SK-MEL-5 (cell line): ENCODE measurements at places on chromosomes 1 and 21. TPM values are rescaled to one million over a fixed set of nuclear protein-coding genes. Genes with fewer than 3 reads are reported as not detected.

DNA sequence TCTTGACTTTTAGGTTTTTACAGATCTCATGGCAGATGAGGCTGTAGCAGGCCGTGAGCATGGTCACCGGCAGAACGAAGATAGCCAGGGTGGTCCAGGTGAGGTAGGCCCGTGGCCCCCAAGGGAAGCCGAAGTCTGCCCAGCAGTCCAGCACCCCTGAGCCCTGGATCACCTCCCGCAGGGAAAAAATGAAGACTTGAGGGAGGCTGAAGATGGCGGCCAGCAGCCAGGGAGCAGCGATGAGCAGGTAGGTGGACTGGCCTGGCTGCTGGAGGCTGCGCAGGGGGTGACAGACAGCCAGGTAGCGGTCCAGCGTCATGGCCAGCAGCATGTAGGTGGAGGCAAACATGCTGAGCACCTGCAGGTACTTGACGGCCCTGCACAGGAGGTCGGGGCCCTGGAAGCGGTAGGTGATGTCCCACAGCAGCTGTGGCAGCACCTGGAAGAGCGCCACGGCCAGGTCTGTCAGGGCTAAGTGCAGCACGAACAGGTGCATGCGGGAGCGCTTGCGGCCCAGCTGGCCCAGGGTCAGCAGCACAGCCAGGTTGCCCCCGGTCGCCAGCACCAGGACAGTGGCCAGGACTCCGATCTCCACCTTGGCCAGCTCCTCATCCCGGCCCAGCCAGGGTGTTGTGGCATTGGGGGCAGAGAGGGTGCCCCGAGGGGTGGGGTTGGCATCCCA lies 856 bp downstream of the AVPR1B start:
- no peak for DNase-seq

- no peak for DNase-seq
Measured at GRCh38 chr1:33306653-33307493, 14.0 kb downstream of the A3GALT2 start.

DNA sequence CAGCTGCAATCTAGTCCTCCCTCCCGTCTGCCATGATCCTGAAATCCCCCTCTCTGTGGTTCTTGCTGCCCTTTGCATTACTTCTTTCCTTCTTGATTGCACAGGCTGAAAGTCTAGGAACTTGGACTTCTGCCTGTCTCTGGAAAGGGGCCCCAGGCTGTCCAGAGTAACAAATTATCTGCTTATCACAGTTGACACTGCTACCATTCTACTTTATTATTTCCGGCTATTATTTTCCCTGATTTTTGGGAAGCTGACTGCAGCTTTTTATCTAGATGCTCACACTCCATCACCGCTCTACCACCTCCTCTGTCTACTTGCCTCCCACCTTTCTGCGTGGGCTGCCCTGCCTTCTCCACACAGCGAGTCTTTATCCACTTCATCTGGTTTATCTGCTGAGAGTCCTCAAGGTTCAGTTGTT lies 202.1 kb upstream of the PLXNA2 start:
- no peak for DNase-seq

DNA sequence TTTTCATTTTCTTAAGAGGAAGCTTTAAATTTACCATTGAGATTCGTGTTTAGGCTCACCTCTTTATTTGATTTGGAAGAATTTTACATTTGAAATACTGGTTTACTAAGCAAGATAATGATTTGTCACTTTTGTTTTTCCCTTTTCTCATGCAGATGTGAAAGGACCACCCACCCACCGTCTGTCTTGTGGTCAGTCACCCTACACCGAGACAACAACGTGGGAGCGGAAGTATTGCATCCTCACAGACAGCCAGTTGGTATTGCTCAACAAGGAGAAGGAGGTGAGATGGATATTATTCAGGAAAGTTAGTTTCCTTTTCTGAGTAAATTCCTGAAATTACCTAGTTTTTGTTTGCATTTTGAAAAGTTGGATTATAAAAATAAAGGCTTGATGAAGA lies 189.5 kb downstream of the RASAL2 start:
- DNase-seq, result peak; percentile 52

The FLG2 gene
- not detected in 2 replicates for total RNA-seq

The INTS3 gene
- 63.2 and 77.5 TPM in 2 replicates for total RNA-seq

The CDK11A gene
- 4.4 and 6.7 TPM in 2 replicates for total RNA-seq

The RNU1-1 gene
- under 0.01 TPM in 1 of 2 replicates, not detected in the other for total RNA-seq

DNA sequence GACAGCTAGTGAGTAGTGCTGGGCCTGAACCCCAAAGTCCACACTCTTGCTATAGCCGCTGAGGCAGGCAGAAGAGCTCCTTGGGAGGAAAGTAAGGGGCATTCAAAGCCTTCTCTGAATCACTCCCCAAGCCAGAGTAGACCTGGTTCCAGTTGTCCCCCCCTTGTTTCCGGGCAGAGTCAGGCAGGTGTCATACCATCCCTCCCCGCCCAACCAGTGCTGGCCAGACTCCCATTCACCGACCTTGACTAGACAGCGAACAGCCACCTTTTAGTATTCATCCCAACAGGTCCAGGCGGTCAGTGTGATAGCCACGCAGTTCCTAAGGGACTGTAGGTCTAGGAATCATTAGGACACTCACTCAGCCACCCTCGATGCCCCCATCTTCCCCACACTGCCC lies 11.8 kb downstream of the CHRNB2 start:
- DNase-seq, result no peak

The FCAMR gene
- total RNA-seq, result not detected in 2 replicates

The SPOCD1 gene
- total RNA-seq, result 1.4 and 1.5 TPM in 2 replicates

DNA sequence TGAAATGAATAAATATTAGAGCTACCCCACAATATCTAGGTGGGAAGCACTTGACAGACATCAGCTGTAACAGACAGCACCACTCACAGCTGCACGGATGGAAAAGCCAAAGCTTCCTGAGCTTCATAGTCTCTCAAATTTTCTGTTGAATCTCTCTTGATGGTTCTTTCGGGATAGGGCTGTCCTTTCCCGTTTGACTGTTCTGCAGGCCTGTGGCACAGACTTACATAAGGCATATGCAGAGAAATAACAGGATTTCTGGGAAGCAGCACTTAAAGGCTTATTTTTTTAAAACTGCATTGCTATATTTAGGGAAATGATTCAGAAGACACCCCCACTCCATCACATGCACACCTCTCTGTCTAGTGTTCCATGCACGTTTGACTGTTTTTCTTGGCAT lies 77.5 kb downstream of the ZNF648 start:
- DNase-seq, result no peak

The WNT3A gene
- total RNA-seq, result not detected in 2 replicates

DNA sequence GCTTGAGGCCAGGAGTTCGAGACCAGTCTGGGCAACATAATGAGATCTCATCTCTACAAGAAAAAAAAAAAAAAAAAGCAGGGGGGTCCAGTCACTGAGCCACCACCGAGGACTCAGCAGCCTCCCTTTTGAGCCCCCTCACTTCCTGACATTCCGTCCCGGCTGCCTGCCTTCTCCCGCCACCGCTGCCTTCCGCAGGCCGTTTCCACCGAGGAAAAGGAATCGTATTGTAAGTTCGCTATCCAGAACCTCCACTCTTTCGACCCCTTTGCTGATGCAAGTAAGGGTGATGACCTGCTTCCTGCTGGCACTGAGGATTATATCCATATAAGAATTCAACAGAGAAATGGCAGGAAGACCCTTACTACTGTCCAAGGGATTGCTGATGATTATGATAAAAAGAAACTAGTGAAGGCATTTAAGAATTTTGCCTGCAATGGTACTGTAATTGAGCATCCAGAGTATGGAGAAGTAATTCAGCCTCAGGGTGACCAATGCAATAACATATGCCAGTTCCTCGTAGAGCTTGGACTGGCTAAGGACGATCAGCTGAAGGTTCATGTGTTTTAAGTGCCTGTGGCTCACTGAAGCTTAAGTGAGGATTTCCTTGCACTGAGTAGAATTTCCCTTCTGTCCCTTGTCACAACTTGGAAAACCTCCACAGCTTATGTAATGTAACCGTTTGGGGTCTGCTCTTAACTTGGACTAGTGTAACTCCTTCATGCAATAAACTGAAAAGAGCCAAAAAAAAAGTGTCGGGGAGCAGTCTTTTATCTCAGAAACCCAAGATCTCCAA lies 55.6 kb downstream of the GLUL start:
- DNase-seq, result no peak

DNA sequence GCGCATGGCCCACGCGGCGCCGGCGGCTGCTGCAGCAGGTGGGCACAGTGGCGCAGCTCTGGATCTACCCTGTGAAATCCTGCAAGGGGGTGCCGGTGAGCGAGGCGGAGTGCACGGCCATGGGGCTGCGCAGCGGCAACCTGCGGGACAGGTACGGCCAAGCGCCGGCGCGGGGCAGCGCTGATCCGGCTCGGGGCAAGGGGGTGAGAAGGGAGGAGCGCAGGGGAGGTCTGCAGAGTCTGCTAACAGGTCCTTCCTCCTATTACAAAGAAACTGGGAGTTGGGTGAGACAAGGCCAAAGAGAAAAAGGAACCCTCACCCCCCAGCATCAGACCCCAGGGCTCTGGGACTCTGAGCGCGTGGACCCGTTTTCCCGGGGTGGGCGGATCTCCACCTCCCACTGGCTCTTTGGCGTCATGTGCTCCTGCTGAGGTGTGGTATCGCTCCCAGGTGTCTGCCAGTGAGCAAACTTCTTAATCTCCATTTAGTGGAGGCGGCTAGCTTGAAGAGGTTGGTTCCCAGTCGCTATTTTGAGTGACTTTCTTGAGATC lies 431 bp downstream of the MTARC1 start:
- no peak for DNase-seq
